ENCODE measurements at places on chromosomes 13 and 19.

DNA sequence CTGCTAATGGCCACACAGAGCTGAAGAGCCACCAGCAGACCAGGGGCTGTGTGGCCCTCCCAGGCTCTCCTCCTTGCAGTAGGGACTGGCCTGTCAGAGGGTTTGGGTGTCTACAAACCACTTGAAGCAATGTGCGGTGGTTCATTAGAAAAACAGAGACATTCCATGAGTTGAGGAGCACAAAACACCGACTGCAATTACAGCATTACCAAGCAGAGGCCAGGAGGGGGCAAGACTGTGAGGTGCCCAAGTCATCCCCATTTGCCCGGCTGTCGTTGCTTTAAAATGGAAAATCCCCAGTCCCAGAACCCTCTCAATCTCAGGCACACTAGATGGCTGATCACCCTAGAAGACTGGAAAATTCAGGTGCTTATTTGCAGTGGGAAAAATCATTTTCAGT is 15.0 kb downstream of the TMTC4 start:
- no peak for DNase-seq

- DNase-seq, result no peak
Observed at GRCh38 chr13:79034341-79034740, 371.7 kb downstream of the RBM26 start.

DNA sequence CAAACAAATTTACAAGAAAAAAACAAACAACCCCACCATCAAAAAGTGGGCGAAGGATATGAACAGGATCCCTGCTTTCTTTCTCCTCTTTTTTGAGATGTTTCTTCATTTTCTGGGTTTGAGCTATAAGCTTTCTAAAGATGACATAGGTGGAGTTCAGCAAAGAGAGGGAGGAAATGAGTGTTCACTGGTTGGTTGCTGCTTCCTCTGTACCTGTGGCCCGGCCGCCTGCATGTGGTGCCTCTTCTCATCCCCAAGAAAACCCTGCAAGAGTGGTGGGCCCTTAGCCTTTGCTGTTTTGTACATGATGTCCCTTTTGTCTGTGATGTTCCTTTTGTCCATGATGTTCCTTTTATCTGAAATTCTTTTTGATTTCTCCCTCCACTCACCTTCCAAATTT is 178.4 kb upstream of the SERP2 start:
- DNase-seq, result no peak

DNA sequence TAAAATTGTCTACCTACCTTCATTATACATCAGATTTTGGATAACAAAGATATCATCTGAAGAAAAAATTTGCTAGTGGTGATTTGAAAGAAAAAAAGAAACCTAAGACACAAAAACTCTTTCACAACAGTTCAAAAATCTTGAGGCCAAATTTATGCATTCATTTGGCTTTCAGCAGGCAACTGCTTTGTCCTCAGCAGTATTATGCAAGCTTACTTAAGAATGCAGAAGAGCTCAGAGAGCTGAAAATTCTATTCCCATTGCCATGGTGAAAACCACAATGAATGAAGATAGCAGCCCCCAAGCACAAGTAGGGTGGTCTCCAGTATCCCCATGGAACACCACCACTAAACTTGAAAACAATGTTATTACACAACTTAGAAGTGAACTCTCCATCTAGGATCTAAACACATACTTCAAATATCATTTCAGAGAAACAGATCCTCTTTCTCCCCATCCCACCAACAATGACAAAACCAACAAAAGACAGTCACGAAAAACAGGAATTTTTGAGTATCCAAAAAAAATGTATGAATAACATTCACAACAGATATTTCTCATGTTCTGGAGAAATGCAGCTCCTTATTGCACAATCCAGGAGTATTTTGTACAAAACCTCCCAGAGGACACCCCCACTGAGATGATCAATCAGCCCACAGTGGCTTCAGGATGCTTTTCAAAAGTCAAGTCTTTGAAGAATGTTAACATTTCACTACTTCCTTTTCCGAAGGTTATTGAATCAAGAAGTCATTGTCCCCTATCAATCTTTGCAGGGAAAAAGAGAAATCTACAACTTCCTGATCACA is 192.7 kb downstream of the LHFPL6 start:
- DNase-seq, result no peak

GRCh38 chr13:99969453-99969918 is 2.1 kb downstream of the ZIC5 start:
- DNase-seq, result no peak
